ENCODE measurements at places on chromosomes 4 and X. TPM values are rescaled to one million over a fixed set of nuclear protein-coding genes. Genes with fewer than 3 reads are reported as not detected.
A peak's percentile ranks its signal among the peaks of the same experiment; 100 is the strongest.

DNA sequence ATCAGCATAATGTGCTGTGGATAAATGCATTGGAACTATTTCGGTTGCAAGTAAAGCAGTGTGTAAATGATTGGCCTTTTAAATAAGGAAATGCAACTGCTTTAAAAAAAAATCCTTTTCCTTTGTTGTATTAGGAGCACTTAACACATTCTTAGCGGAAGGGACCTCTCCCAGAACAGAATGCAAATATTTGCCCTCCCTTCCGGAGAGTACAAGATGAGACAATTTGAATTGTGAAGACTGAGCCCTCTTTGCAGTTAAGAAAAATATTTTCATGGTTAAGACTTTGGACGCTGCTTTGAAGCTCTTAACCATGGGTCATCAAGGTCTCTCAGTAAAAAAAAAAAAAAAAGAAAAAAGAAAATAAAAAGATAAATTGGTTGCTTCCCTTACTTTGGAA is 9.5 kb upstream of the NOX1 start:
- no peak for DNase-seq

DNA sequence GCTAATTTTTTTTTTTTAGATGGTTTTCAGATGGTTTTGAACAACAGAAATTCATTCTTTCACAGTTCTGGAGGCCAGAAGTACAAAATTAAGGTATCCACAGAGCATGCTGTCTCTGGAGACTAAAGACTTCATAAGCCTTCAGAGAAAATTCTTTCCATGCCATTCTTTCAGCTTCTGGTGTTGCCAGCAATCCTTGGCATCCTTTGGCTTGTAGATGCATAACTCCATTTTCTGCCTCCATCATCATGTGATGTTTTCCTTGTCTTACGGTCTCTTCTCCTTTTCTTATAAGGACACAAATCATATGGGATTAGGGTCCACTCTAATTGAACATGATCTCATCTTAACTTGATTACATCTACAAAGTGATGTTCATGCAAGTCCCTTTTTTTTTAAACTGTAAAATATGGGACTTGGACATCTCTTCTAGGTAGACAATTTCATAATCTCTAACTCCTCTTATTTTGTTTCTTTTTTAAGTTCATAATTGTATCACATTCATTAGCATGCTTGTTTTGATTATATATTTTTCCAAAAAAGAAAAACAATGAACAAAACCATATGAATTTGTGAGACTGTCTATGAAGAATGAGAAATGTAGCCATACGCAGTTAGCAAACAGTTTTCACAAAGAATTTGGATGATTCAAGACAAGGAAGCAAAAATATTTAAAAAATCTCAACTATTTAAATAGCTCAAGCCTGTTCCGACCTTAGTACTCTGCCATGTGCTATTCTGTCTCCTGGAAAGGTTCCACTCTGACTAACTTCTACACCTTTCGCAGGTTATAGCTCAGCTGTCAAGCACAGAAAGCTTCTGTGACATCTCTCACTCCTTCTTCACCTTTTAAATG is 53.1 kb upstream of the GIMD1 start:
- no peak for DNase-seq

DNA sequence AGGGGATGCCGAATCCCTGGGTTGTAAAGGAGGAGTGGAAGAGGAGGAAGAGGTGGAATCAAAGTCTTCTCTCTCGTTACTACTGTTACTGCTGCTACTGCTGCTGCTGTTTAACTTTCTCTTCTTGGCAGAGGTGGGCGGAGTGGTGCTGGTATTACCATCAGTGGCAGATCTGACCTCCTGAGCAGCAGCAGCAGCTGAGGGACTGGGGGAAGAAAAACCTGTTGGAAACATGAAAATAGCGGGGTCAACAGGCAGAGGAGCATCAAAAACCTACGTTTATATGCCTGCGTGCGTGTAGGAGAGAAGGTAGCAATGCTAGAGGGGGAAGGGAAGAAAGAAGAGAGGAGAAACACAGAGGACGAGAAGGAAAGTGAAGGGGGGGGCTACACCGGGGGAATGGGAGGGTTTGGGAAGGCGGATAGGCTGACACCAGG is 339 bp downstream of the CUL4B start:
- DNase-seq: peak; percentile 58

Gene DDIT4L
- total RNA-seq: 3.5 TPM

DNA sequence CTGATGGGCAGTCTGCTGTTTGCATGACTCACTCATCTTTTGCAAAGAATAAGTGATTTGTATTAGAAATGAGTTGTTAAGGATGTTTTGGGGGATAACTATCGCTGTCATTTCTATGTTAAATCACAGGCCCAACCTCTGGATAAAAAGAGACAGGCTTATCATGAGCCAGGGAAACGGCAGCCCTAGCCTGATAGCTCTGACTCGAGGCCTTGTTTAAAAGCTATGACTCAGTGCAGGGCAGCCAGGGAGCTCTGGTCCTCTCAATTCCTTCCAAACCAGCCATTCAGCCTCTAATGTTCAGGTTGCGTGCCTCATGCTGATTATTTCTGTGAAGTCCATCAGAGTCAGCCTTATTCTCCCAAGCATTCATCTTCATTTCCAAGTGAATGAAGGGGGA is 305.9 kb upstream of the HAND2 start:
- DNase-seq: peak; percentile 69

GRCh38 chr4:166531703-166532102 is 658.7 kb downstream of the TLL1 start:
- no peak for DNase-seq

DNA sequence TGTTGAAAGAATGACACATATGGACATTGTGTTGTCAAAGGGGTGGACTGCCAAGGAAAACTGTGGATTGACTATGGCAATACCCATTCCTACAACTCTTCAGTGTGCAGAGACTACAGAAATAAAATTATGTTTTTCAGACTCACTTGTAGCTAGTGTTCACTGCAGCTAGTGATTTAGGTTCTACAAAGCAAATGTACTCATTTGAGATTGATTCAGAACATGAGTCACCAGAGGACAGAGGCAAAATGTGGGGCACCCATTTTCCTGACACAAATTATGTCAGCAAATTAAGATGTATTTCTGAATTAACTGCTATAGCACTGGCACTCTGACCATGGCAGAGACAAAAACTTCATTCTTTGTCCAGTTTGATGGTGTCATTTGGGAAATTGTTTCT is 40.7 kb downstream of the SPCS3 start:
- DNase-seq: no peak

Gene CACNA1F
- total RNA-seq: not detected

DNA sequence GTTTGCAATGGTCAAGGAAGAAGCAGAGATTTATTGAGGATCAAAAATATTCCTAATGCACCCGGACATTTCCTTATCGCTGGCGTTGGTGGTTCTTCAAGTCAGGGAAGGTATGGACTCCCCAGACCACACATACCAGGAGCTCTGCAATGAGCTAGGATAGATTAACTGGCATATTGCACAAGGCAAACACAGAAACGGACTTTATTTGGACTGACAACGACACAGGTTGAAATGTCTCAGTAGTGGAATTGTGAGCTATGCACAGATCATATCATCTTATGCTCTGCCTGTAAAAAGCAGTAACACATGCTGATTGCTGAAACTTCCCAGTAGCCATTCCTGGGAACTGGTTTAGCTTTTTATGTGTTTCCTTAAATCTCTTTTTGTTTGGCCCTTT is 1.7 kb downstream of the TSPAN7 start:
- no peak for DNase-seq

Gene TMEM31
- 0.32 TPM for total RNA-seq

DNA sequence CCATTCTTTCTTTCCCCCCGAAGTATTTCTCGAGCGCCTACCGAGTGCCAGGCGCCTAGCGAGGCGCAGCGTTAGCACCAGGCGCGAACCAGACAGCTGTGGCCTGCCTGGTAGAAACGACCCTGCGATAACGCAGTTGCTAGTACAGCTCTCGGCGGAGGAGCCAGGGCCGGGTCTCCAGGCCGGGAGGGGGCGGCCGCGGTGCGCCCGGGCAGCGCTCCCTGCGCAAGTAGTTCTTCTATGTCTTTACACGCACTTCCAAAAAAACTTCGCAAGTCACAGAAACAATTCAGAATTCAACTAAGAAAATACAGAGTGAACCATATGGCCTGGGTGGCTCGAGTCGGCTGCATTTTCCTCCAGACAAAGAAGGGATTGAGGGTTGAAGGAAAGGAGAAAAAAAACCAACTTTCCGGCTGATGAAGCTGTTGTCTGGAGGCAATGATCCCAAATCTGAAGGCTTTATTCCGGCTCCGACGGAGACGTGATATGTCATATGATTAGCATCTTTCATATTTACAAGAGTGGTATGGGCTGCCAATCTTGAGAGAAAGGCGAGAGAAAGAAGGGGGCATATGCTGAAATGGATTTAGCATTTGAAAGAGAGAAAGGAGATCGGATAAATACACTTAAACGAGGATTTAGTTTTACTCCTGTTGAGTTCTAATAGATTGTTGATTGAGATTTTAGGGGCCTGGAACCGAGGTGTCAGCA is 7.2 kb upstream of the NEUROG2 start:
- peak; percentile 50 for DNase-seq

Gene LAP3
- total RNA-seq: 115 TPM

Gene C4orf36
- total RNA-seq: 1.3 TPM

DNA sequence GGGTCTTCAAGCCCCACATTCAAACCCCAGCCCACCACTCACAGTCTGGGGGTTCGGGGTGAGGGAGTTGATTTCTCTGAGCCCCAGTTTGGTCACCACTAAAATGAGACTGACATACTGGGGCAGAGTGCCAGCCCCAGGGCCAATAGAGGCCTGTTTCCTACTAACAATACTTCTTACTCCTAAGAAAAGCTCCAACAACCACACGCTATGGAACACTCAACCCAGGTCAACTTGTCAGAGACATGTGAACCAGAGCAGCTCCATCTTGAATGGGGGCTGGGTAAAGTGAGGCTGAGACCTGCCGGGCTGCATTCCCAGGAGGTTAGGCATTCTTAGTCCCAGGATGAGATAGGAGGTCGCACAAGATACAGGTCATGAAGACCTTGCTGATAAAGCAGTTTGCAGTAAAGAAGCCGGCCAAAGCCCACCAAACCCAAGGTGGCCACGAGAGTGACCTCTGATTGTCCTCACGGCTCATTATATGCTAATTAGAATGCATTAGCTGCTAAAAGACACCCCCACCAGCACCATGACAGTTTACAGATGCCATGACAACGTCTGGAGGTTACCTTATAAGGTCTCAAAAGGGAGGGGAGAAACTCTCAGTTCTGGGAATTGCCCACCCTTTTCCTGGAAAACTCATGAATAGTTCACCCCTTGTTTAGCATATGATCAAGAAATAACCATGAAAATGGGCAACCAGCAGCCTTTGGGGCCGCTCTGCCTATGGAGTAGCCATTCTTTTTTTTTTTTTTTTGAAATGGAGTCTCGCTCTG is 26.6 kb upstream of the HTRA3 start:
- no peak for DNase-seq

Gene FGF13
- not detected for total RNA-seq

DNA sequence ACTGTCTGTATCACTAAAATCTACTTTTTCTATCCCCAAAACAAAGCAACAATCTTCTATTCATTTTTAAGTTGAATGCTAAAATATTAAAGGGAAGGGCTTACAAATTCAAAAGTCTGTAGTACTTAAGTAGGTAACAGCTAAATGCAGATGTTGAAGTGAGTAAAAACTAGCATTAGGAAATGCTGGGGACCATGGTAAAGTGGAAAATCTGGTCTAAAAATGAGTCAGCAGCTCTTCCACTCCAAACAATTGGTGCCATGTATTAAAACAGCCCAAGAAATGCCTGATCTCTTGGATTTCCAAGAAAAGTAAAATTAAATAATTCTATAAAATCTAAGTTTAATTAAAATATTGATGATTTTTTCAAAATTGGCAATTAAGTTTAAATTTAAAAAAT is 73.3 kb upstream of the PPP3CA start:
- DNase-seq: no peak

- DNase-seq: peak; percentile 51
Observed at GRCh38 chrX:56726605-56727004, 2.4 kb upstream of the NBDY start.

- peak; percentile 94 for DNase-seq
Observed at GRCh38 chr4:3108211-3108610, 33.7 kb downstream of the HTT start.

- DNase-seq: no peak
Observed at GRCh38 chr4:172818901-172819300, 349.7 kb upstream of the GALNT7 start.

- DNase-seq: no peak
Observed at GRCh38 chrX:133568109-133568508, 152.8 kb upstream of the GPC4 start.

DNA sequence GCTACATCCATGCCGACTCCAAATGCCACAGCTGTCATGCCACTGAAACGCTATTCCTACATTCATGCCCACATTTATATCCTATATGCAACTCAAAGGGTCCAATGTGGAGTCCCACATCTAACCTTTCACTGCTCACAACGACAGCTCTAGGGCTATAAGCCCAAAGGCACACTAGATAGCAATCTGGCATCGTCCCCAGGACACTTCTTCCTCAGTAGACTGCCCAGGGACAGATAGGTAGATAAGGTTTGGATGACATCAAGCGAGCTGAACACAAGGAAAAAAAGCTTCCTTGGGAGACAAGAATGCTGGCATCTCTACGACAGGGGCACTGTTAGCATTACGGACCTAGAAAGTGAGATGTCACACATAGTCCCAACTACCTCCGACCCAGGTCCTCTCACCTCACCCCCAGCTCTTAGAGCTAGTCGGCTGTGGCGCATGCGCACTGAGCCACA is 685 bp downstream of the RAB9B start:
- no peak for DNase-seq

DNA sequence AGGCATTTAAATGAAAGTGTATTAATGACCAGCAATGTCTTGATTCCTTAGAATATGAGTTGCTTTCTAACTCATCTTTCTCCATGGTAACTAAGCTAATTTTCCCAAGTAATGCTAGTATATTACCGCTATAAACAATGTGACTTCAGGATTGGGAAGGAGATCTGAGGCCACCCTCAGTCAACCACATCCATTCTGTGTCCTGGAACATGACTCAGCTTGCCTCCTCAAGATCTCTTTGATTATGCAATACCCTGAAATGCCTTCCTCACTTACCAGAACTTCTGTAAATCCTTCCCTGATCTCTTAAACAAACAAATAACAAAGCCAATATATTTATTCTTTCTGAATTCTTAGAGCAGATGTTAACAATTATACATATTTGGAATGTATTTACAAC is 1495.5 kb downstream of the PCDH18 start:
- peak; percentile 82 for DNase-seq

Gene DGAT2L6
- total RNA-seq: not detected

Gene NEIL3
- 8.1 TPM for total RNA-seq

DNA sequence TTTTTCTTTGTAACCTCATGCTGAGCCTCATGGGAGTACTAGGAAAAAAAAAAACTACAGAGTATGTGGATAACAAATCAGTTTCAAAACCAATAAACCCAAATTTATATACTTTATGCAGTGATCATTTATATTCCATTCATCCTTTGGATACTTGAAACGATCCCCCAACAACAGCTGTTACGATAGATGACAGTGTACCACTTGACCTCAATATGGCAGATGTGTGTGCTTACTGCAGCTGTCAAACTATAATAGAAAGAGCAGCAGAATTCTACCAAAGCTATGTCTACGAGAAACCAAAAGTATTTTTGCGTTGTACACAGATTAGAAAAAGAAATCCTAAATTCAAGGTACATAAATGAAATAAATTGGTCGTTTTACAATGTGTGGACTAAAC is 337.8 kb downstream of the PDGFC start:
- DNase-seq: no peak

GRCh38 chrX:70411475-70411874 is 11.6 kb upstream of the GDPD2 start:
- no peak for DNase-seq

- DNase-seq: no peak
Observed at GRCh38 chr4:83657336-83657735, 121.4 kb downstream of the GPAT3 start.

- DNase-seq: no peak
Observed at GRCh38 chrX:2423282-2423681, 77.5 kb downstream of the DHRSX start.

Gene MAGEA3
- not detected for total RNA-seq
